NCI-H774 (cell line): ENCODE measurements at places on chromosomes 13 and 19.

- no peak for DNase-seq
Measured at GRCh38 chr13:32035716-32036115, 4.1 kb downstream of the FRY start.

DNA sequence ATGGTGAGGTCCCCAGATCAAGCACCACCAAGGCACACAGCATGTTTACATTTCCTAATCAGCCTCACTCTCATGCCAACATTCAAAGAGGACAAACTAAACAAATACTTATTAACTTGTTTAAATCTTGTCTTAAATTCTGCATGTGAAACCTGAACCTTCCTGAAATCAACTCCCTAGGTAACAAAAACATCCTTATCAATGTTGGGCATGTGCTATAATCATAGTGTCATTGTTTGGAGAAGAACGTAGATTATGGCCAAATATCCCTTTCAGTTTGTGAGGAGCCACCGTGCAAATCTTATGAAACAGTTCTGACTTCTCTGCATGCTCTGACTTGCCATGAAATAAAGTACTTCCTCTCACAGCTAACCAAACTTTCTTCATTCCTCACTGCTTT, 123.8 kb downstream of the NDFIP2 start:
- no peak for DNase-seq

GRCh38 chr19:1757468-1758230, 4.3 kb downstream of the ONECUT3 start:
- no peak for DNase-seq

- no peak for DNase-seq
Measured at GRCh38 chr13:96082640-96083039, 7.3 kb upstream of the HS6ST3 start.

- DNase-seq, result no peak
Measured at GRCh38 chr13:51218626-51219025, 3.6 kb upstream of the FAM124A start.

DNA sequence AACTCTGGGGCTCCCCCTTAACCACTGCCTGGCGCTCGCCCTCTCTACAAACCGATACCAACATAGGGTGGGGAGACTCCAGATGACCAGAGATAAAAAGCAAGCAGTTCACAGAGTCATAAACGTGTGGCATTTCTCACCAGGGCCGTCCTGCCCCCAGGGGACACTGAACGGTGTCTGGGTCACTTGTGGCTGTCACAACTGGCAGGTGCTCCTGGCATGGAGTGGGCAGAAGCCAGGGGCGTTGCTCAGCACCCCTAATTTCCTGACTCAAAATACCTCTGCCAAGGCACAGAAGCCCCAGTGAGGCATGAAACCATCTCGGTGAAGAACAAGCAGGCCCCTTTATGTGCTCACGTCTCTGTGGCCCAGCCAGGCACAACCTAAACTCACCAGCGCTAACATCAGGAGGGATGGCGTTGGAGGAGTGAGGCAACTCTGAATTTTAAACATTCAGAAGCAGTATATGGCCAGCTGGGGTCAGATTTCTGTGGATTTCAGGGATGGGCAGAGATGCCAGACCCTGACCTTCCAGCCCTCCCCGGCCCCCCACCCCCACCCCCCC, 1.8 kb downstream of the PIP5K1C start:
- DNase-seq, result no peak

- no peak for DNase-seq
Measured at GRCh38 chr19:1293782-1294604, 8.3 kb downstream of the EFNA2 start.

DNA sequence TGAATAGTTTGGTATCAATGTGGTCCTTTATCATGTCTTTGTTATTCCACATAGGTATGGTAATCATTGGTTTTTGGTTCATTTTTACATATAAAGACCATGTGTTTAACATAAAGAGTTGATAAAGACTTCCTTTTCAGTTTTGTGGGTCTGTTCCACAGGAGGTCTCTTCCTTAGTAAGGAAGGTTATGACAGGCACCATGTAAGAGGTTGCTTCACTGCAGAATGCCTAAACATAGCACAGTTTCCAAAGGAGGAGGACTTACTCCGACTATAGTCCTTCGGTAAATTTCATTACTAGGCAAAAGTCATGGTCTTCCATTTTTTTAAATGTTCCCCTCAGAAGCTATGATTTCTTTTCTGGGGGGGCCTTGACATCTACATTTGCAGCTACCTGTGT, 27.1 kb upstream of the PCDH17 start:
- no peak for DNase-seq
